ENCODE measurements at places on chromosomes 7 and 10.
A peak's percentile ranks its signal among the peaks of the same experiment; 100 is the strongest.

- DNase-seq: no peak
These were observed 76.8 kb upstream of the FRMD4A start for GRCh38 chr10:14407567-14407966.

- DNase-seq: no peak
These were observed 334.9 kb downstream of the ELMO1 start for GRCh38 chr7:37113661-37114355.

DNA sequence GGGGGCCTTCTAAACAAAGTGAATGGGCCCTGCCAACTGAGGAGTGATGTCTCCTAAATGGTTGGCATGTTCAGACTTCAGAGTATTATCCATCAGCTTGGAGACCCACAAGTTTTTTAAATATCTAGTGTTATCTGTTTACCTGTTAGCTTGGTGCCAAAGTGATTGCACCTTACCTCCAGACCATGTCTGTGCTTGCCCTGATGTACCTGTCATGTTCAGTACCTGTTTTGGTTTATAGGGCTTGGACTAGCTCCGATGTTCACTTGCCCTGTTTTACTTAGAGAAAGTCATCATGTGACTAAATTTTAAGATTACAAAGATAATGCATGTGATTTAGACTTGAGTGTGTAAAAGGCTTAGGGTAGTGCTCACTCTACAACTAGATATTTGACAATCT lies 67.7 kb downstream of the CNNM2 start:
- DNase-seq: no peak

DNA sequence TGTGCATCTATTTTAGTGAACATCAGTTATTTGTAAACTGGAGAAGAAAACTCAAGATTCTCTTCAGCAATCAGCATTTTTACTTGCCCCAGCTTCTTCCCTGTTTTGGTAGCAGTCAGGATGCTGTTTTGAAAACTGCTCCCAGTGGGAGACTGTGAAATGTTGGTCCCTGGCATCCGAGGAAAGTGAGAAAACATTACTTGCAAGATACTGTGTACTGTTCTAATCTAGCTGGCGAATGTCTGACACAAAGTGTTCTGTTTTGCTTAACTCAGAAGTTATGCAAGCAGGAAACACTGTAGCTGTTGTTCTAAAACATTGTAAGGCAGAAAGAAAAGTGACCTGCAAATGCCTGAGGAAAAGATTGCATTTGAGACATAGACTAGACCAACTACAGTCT lies 171.8 kb upstream of the POM121L12 start:
- DNase-seq: no peak

DNA sequence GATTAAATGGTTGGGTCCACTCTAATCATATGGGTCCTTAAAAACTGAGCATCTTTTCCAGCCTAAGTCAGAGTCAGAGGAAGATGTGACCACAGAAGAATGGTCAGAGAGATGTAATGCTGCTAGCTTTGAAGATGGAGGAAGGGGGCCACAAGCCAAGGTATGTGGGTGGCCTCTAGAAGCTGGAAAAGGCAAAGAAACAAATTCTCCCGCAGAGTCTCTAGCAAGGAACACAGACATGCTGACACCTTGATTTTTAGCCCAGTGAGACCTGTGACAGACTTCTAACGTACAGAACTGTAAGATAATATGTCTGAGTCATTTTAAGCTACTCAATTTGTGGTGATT lies 1.5 kb upstream of the EXOC6 start:
- no peak for DNase-seq

DNA sequence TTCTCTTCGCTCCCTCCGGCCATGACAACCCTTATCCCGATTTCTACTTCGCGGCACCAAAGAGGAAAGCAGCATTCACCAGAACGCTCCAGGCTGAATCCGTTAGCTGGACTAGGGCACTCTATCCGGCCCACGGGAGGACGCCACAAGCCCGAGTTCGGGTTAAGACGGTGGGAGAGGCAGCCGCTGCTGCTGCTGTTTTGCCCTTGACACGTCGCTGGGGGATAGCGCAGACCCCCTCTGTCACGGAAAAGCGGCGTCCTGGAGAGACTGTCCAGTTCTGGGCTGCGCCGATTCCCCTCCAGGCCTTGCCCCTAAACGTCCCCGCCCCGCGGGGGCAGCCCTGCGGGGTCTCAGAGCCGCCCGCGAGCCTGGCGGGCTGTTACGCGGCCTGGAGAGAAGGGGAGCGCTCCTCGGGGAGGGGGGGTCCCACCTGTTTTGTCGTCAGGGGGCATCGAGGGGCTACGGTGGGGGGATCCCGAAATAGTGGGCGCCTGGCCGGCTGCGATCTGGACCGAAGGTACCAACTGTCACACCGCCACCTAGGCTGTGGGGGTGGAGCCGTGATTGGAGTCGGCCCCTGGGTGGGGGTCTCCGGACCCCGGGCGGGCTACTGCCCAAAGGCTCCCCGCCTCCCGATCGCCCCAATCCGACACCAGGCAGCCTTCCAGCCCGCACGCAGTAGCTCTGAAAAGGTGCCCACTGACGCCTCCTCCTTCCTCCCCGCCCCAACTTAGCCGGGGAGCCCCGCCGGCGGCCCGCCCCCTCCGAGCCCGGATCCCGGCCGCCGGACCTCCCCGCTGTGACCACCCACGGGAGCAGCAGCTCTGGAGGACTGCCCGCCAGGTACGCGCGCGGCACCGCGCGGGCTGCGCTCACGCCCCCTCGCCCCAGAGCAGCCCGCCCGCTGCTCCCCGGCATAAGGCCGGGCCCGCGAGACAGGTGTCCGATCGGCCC lies 772 bp downstream of the SGMS1 start:
- peak; percentile 86 for DNase-seq

DNA sequence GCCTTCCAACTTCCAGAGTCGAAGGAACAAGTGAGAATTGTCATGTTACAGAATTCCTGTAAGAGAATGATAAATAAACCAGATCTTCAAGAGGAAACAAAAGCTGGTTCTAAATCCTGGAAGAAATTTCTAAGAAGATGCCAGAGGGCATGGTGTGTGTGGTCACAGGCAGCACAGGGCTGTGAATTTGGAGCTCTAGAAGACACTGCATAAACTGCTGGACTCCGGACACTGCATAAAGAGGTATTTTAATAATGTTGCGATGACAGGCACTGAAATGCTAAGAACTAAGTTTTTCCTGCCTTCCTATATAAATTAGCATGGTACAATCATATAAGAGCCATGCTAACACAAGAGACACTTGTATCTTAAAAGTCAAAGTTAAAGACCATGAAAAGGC lies 86.0 kb downstream of the LARP4B start:
- DNase-seq: no peak

DNA sequence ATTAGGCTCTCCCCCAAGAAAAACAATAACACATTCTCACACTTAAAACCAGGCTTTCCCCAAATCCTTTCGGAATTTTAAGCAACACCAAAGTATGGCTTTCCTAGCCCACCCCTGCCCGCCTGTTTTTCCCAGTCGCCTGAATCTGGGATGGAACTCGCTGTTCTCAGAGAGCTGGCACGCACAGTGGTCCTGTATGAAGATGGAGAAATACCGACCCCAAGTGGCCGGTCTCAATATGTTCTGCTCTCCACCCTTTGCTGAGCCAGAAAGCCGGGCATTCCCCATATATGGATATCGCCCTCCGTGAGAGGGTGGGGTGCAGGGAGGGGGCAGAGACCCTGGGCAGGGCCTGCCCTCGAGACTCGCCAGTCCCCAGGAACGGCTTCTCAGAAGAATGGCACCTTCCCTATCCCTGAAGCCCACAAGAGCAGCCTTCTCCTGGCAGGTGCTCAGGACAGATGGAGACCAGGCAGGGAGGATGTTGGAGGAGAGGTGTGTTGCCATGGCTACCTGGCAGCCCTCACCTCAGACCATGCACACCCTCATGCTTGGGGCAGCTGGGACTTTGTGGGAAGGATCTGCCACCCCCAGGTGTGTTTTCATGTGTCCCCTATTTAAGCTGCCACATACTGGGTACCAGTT lies 3.4 kb downstream of the TACR2 start:
- no peak for DNase-seq

- no peak for DNase-seq
These were observed 21.5 kb downstream of the INSYN2A start for GRCh38 chr10:127174866-127175265.

GRCh38 chr10:3122486-3123205 lies 49.9 kb downstream of the PITRM1 start:
- DNase-seq: no peak

- no peak for DNase-seq
These were observed 100.1 kb upstream of the COL1A2 start for GRCh38 chr7:94294471-94295131.

DNA sequence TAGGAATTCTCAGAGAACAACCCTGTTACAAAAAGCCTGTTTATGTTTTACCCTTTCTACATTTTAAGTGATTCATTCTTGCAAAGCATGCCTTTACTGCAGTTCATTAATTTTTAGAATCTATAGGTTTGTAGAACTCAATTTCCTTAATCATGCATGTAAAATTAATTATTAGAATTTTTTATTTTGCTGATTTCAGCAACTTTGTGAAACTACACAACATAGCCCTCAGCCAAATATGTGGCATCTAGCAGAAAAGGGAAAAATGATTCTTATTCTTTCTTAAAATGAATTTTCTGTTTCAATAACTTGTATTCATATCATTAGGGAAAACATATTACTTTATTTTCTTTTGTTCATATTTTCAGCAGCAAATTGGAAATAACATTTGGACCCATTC lies 392.9 kb upstream of the PFKP start:
- DNase-seq: no peak
